ENCODE measurements at places on chromosomes 5 and 9. TPM values are rescaled to one million over a fixed set of nuclear protein-coding genes. Genes with fewer than 3 reads are reported as not detected.

C1QTNF2 gene
- total RNA-seq: 0.08 TPM

MEF2C gene
- not detected for total RNA-seq

LHX6 gene
- 3.7 TPM for total RNA-seq

TXNDC8 gene
- total RNA-seq: not detected

SLC28A3 gene
- total RNA-seq: 0.02 TPM

PCDHB8 gene
- total RNA-seq: 0.15 TPM

PCA3 gene
- total RNA-seq: not detected

RECK gene
- 6.0 TPM for total RNA-seq

FGD3 gene
- 0.18 TPM for total RNA-seq

LRRTM2 gene
- total RNA-seq: not detected

CDK9 gene
- 50.0 TPM for total RNA-seq
